ENCODE measurements at places on chromosomes 2 and 18.

DNA sequence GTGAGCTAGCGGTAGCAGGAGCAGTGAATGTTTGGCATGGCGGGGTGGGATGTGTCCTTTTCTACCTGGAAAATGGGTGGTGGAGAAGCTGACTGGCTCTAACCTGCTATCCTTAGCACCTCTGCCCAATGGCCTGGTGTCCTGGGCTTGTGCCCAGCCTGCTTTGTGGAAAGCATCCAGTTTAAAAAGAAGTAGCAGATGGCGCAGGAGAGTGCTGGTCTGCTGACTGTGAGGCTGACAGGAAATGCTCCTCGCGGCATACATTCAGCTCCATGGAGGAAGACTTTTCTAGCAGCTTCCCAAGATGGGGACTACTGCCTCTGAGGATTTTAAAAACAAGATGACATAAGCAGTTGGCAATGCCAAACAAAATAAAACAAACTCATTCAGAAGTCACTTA is 56.2 kb upstream of the LYPD6B start:
- DNase-seq = no peak

- no peak for DNase-seq
These were observed 6.0 kb downstream of the ADNP2 start for GRCh38 chr18:80115035-80115434.

DNA sequence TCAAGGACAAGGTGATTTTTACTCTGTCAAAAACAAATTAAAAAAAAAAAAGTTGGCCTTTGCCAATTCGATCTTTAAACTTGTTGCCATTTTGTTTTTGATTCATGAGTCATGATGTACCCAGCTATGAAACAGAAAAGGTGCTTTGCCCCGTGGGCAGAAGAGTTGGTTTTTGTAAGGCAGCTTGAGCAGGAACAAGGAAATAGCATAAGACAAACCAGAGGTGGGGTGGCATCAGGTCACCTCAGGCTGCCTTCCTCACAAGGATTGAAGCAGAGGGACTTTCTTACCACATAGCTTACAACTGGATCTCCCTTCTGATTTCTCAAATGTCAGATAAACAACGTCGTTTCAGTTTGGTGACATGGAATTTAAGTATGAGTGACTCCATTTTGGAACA is 123.8 kb downstream of the ARL4C start:
- DNase-seq = no peak

DNA sequence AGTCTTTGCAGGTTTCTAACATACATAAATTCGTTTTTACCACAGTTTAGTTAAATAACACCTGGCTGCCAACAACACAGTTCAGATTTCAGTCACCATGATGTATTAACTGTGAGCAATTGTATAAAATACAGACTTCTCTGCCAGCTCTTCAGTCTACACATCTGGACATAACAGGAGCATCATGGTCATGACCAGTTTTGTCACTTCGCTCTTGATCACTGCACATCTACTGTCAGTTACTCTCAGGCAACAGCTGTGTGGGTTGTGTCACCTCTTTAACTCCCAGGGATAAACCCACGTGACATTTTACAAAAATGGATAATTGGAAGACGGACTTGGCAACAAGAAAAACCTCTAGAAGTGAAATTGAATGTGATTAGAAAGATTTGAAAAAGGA is 30.3 kb downstream of the CD8A start:
- DNase-seq = no peak

GRCh38 chr2:229620759-229621158 is 93.6 kb downstream of the DNER start:
- no peak for DNase-seq

DNA sequence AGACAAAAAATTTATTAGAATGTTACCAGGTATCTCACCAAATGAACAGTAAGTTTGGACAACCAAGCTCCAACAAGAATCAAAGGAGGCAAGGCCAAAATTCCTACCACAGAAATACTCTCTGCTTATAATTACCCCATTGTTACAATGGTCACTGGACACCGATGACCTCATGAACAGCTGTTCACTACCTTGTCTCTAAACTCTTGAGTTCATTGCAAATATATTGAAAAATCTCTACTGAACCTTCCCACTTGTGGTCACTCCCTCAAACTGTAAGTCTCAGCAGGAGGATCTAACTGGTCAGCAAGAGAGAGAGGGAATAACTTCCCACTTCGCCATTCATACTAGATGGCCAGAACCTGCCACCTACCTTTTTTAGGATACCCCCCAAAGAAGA is 50.0 kb downstream of the ERBB4 start:
- DNase-seq = no peak

- DNase-seq = no peak
These were observed 468.3 kb upstream of the RGPD4 start for GRCh38 chr2:107358362-107358761.

DNA sequence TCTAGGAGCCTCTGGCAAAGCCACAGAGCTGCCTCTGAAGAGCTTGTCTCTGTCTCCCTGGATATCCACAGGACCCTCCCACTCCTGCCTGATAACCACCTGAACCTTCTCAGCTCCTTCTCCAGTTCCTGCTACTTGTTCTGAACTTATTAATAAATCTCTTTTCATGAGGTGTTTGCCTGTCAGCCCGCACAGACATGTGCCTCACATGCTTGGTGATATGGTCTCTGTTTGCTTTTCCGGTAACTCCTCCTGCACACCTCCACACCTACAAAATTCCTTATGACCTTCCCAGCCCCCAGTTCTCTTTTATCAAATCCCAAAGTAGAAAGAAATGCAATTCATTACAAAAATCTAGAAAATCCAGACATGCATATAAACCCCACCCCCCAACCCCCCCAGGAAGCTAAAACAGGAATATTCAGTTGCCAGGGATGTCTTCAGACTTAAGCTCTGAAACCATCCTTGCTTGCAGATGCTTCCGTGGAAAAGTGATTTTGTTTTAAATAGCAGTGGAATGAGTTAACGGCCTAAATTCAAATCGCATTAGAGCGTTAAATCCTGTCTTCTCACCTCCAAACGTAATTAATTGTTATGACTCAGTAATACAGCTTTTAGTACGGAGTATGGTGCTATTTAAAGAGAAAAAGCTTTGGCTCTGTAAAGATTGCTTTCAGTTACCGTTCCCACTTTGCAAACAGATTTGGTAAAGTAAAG is 2.1 kb upstream of the PID1 start:
- DNase-seq = no peak

GRCh38 chr2:232898592-232899543 is 28.8 kb downstream of the SNORC start:
- no peak for DNase-seq

- no peak for DNase-seq
These were observed 3.6 kb upstream of the NCL start for GRCh38 chr2:231467613-231468530.

DNA sequence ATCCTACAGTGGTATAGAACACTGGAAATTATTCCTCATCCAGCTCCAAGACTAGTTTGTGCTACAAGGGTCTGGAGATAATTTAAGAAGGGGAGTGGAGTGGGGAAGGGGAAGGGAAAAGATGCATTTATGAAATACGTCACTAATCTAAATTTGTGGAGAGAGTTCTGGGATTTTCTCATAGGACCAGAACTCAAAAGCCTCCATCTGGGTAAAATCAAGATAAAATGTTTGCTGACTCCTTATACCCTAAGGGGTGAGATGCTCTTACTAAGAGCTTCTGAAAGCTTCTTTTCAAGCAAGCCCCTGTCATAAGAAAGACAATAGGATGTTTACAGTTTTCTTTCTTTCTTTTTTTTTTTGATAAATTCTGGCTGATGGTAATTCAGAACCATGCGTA is 88.5 kb upstream of the RBMS1 start:
- no peak for DNase-seq

DNA sequence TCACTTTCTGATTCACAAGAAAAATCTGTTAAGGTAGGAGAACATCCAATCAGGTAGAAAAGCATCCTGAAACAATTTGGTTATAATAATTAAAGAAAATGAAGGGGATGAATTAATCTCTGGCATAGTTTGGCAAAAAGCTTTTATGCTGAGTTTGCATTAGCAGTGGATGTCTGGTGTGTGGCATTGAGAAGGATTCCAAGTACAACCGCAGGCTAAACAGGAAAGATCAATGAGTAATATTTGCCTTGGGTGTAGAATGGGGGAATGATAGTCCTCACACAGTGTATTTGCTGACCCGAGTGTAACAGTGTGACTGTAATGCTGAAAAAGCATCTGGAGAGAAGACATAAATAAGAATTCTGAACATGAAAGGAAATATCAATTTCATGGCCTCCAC is 68.3 kb upstream of the SESTD1 start:
- DNase-seq = no peak
